Coronary artery (tissue), 2 donors: ENCODE measurements at places on chromosomes 12 and 14.

DNA sequence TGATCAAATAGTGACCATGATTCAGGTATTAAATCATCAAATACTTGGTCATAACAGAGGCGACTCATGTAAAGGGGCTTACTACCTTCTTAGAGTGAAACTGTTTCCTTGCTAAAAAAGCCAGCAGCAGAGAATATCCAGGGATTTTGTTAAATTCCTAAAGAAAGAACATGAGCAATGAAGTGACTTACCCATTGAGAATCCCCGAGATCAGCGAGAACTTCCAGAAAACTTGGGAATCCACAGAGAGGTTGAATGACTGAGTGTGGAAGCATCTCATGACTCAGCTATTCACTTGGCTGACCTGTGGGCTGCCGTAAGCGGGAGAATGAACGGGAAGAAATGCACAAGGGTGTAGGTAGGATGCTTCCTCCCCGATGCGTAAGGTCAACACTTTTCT is 85.3 kb upstream of the KCNA1 start:
- no peak for DNase-seq

- no peak for DNase-seq
Observed at GRCh38 chr12:116595186-116595585, 36.0 kb downstream of the MAP1LC3B2 start.

DNA sequence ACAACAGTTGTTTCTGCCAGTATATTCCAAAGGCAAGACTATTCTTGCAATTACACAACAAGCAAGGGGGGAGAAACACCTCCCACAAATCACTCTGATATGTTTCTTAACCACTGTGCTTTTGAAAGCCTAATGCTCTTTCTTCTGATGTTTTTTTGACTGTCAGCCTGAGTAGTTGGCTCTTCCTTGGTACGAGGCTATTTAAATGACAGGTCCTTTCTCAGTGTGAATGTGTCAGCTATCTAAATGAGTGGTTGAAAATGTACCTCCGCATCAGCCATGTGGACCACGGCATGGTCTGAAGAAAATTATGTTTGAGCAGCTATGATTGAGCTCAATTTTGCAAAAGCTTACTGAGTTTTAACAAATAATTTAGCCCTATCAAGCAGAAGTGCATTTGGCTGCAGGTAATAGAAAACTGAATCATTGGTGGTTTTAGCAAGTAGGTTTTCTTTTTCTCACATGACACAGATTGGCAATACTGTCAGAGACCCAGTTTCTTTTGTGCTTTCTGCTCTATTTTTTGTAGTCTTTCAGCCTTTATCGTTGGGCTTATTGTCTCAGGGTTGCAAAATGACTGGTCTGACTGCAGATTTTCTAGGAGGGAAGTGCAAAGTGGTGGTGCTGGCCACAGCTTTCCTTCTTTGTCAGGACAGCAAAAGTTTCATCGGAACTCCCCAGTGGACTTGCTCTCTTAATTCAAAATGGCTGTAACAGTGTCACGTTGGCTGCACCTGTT is 162.8 kb downstream of the RGS6 start:
- no peak for DNase-seq

DNA sequence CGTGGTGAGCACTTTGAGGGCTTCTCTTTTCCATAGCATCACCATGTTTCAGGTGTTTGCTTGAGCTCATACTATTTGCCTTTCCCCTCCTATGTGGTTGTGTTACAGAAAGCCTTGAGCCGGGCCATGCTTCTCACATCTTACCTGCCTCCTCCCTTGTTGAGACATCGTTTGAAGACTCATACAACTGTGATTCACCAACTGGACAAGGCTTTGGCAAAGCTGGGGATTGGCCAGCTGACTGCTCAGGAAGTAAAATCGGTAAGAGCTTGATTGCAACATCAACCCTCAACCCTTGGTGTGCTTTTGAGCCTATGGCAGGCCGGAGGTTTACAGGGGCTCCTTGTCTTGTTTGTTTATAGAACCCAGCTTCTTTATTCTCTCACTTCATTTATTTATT is 8.1 kb downstream of the LETMD1 start:
- no peak for DNase-seq

DNA sequence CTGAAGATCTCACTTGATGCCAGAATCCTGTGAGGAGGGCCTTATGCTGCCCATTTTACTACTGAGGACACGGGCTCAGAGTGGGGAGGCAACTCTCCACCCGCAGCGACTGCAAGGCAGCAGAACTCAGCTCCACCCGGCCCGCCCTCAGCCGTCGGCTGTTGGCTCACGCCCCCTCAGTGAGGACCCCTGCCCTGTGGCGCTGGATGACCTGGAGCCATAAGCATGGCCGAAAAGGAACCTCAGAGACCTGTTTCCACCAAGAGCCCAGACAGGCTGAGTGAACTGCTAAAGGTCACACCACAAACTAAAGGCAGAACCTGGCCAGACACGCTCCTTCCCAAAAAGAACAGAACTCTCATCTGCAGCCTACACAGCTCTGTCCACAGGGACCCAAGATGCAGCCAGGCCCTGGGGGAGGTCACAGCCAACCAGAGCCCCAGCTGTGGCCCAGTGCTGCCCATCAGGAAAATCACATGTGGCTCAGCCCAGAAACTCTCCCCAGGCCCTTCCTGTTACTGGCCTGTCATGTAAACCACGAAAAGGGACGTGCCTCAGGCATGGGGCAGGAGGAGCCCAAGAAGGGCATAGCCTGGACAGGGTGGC is 32.8 kb downstream of the CCNK start:
- peak; percentile 71 for DNase-seq

GRCh38 chr14:105581551-105582341 is 55.4 kb downstream of the TMEM121 start:
- DNase-seq: peak; percentile 64

DNA sequence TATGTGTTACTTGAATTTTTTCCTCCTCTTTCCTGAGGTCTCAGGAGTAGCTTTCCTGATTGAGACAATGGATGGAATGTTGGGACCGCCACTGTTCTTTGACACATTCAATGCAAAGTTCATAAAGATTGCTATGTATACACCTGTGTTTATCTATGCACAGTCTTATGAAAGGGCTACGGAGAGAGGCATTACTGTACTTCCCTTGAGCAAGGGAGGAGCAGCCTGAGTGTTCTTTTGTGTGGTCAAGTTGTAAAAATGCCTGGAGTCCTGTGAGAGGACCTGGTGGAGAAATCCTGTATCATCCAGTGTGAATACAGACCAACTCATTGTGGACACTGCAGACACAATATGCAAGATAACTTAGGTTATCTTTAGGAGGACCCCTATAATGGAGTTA is 1.2 kb downstream of the SRGAP1 start:
- DNase-seq: no peak

DNA sequence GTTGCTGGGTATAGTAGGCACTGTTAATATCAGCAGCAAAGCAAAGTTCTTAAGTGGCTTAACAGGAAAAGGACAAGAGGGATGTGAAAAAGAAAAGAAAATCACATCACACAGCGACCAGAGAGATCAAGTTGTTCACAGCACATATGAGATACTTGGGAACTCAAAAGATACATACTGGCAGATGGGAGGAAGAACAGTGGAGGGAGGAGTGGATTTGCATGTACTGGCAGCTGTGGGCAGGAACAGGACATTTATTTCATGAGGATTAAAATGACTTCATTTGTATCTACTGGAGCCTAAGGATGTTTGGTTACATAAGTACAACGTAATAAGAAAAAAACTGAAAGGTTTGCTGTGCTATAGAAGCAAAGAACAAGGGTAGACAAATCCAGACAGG is 136.5 kb upstream of the IFNG-AS1 start:
- DNase-seq: no peak

- no peak for DNase-seq
Observed at GRCh38 chr12:57127101-57127725, 1.1 kb upstream of the LRP1 start.

- DNase-seq: no peak
Observed at GRCh38 chr14:32666308-32666707, 272.4 kb upstream of the NPAS3 start.

- peak; percentile 46 for DNase-seq
Observed at GRCh38 chr12:53193040-53193439, 12.3 kb upstream of the CSAD start.

GRCh38 chr12:88925454-88925853 is 345.2 kb upstream of the KITLG start:
- DNase-seq: no peak

DNA sequence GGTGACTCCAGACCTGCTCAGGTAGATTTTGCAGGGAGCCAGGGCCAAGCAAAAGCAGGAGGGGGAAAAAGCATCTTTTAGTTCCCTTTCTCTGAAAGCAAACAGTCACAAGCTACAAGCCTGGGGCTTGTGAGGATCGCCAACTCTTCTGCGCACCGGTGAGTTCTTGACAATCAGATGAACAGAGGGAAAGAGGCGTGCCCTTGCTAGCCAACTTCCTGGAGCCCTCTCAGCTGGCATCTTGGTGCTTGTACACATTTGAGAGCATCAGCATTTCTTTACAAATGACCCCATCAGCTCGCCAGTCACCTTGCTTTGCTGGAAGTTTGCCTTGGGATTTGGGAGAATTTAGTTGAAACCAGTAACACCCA is 55.5 kb downstream of the ZNF664 start:
- DNase-seq: no peak

GRCh38 chr12:94536040-94536965 is 76.6 kb upstream of the CEP83 start:
- no peak for DNase-seq

DNA sequence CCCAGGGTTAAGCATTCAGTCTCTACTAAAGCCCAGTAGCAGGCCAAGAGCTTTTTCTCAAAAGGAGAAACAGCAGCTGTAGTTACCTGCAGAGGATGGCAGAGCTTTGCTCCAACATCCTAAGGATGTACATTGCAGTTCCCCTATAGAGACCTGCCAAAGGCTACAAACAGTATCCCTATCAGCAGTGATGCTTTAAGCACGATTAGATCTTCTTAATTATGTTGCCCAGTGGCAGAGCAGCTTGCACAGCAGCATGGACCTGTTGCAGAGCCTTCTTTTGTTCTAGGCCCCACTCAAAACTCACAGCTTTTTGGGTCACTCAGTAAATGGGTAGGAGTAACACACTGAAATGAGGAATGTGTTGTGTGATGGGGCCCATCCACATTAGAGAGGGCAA is 46.4 kb upstream of the CRY1 start:
- no peak for DNase-seq

GRCh38 chr14:69059658-69060623 is 80.8 kb upstream of the ACTN1 start:
- DNase-seq: peak; percentile 84

DNA sequence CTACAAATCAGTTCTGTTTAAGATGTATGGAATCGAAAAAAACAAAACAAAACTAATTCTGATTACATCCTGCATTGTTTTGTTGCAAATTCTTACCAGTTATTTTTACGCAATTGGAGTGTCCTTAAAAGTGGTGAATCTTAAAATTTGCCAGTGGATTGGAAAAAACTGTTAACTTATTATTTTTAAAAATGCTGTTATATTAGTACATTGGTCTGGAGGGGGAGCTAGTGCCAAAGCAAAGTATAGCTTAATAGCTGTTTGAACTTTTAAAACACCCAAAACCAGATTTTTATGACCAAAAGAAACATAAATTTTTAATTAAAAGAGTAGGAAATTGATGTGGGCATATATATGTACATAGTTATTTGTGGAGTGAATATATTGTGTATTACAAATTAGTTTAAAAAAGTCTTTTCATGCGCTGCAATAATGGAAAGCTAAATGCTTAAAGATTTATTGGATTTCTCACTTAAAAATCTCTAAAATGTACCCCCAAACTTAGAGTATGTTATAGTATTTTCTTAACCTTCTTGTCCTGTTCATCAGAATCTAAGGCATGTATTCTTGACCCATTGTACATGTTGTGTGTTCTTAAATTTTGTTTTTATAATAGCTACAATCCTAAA is 2.5 kb downstream of the FUT8 start:
- no peak for DNase-seq

DNA sequence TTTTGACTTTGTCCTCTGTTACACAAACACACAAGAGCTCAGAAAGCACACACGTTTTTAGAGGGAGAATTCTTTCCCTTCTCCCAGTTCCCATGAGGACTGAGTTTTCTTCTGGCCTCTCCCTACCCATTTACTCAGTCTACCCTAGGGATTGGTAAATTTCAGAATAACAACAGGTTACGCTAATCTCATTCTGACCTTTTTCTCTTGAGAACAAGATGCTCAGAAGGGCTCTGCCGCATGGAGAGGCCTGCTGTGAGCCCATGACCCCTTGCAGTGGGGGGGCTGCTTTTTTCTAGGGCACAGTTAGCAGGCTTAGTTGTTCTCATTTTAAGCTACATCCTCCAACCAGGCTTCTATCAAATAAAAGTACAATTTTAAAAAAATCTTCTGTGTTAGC is 69.5 kb downstream of the GPR135 start:
- DNase-seq: no peak

GRCh38 chr14:50334211-50334610 is 22.1 kb downstream of the DMAC2L start:
- DNase-seq: no peak

- DNase-seq: no peak
Observed at GRCh38 chr12:76266797-76267196, 81.4 kb downstream of the BBS10 start.

- DNase-seq: no peak
Observed at GRCh38 chr12:25855716-25856115, 102.8 kb upstream of the RASSF8 start.

DNA sequence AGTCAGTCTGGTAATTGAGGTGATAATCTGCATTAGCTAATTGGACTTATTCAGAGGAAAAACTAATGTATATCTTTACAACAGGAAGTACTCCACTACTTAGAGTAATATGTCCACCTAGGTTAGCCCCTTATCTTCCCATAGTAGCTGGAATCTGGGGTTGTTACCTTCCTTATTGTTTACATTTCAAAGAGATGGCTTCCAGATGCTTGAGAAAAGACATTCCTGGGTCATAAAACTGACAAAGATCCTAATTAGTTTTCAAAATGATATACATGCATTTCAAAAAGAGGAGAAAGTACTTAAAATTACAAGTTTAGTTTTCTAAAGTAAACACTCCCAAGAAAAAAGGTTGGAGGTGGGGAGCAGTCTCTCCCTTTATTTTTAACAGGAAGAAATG is 78.1 kb downstream of the RPL10L start:
- no peak for DNase-seq

GRCh38 chr14:90278199-90279175 is 22.1 kb downstream of the PSMC1 start:
- DNase-seq: peak; percentile 2

GRCh38 chr12:114221136-114221833 is 184.7 kb downstream of the TBX5 start:
- no peak for DNase-seq

DNA sequence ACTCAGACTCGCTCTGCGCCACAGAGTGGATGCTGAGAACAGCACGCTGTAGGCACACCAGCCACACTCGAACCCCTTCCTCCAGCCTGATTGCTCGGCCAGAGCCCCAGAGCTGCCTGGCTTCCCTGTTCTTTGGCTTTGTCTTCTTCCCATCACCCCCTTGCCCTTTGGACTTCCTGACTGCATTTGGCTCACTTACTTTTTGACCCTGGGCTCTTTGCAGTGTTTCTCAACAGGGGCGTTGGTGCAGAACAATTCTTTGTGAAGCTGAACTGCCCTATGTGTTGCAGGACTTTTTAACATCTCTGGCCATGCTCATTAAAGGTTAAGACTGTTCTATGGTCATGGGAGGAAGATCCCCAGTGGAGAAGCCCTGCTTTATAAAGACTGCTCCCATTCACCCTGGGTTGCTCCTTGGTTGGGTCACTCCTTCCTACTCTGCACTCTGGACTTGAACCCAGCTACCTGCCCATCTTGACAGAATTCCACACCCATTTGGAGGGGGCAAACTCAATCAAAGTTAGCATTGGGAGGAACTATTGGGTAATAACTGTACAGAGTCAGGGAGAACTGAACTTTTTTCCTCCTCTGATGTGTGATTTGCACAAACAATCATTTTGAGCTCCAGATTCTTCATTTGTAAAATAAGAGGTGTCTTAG is 127.7 kb upstream of the PLEKHG7 start:
- no peak for DNase-seq
